Astrocyte (in vitro differentiated cells and primary cell): ENCODE measurements at places on chromosomes 4 and X. TPM values are rescaled to one million over a fixed set of nuclear protein-coding genes. Genes with fewer than 3 reads are reported as not detected.

- DNase-seq = no peak
These were observed 59.8 kb downstream of the PACRGL start for GRCh38 chr4:20760053-20760452.

DNA sequence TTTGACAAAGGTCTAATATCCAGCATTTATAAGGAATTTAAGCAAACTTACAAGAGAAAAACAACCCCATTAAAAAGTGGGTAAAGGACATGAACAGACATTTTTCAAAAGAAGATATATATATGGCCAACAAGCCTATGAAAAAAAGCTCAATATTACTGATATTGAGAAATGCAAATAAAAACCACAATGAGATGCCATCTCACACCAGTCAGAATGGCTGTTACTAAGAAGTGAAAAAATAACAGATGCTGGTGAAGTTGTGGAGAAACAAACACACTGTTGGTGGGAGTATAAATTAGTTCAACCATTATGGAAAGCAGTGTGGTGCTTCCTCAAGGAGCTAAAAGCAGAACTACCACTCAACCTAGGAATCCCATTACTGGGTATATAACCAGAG, 91.6 kb upstream of the EFHC2 start:
- DNase-seq = no peak

- DNase-seq = peak; percentile 72
These were observed 793.9 kb downstream of the ADGRL3 start for GRCh38 chr4:61994036-61994435.

GRCh38 chrX:77014377-77015372, 432.5 kb upstream of the FGF16 start:
- DNase-seq = no peak

The USP26 gene
- total RNA-seq = not detected in 2 replicates

GRCh38 chrX:20409991-20410390, 143.3 kb upstream of the RPS6KA3 start:
- DNase-seq = no peak

The PLXNB3 gene
- 5.3 and 5.4 TPM in 2 replicates for total RNA-seq

DNA sequence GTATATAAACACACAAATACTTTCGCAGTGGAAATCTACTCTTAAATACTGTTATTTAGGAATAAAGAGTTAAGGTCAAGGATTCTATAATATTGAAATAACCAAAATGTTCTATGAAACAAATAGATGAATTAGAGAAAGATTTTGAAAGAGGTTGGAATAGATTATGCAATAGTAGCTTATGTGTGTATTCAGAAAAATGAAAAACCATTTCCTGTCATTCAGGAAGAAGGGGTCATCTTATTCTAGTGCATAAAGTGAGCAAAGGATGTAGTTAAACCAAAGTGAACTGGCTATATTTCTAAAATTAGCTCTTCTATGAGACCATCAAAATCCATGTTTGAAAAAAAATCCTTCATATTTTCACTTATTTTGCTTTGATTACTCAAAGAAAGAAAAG, 30.0 kb upstream of the MYOZ2 start:
- DNase-seq = no peak

GRCh38 chrX:8815460-8816065, 14.4 kb upstream of the FAM9A start:
- peak; percentile 8 for DNase-seq
